Endothelial cell of umbilical vein (primary cell): ENCODE measurements at places on chromosomes 7 and 10. TPM values are rescaled to one million over a fixed set of nuclear protein-coding genes. Genes with fewer than 3 reads are reported as not detected.

Gene BAMBI
- 3.2 and 4.3 TPM in 2 replicates for total RNA-seq

Gene NPSR1
- not detected in 2 replicates for total RNA-seq

Gene LRRC4
- total RNA-seq, result 3.8 and 7.1 TPM in 2 replicates

DNA sequence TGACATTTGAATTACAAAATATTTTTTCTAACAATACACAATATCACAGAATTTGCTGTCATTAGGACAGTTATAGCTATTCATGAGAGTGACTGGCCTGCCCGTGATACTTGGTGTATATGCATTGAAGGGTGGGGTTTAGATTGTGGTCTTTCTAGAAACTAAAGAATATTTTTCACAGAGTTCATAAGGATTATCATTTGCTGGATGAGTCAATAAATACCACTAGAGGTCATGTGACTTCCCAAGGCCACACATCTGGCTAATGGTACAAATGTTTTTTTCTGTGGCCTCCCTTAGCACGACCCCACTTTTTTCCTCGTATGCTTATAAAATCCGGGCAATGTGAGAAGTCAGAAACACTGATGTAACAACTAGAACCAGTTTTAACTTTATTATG lies 5.2 kb downstream of the OPTN start:
- DNase-seq, result no peak

GRCh38 chr7:148270576-148270975 lies 320.0 kb upstream of the C7orf33 start:
- no peak for DNase-seq

GRCh38 chr7:94250124-94250523 lies 144.6 kb upstream of the COL1A2 start:
- DNase-seq, result no peak

- no peak for DNase-seq
Measured at GRCh38 chr10:10350050-10350449, 667.6 kb upstream of the CELF2 start.

- DNase-seq, result no peak
Measured at GRCh38 chr7:30468791-30469190, 9.8 kb downstream of the NOD1 start.
